ENCODE measurements at places on chromosomes 5 and 9.

- ATAC-seq, result no peak
These were observed 9.5 kb upstream of the DPYSL3 start for GRCh38 chr5:147519380-147519779.

GRCh38 chr5:175591293-175591692, 66.6 kb upstream of the HRH2 start:
- peak; percentile 53 for ATAC-seq

DNA sequence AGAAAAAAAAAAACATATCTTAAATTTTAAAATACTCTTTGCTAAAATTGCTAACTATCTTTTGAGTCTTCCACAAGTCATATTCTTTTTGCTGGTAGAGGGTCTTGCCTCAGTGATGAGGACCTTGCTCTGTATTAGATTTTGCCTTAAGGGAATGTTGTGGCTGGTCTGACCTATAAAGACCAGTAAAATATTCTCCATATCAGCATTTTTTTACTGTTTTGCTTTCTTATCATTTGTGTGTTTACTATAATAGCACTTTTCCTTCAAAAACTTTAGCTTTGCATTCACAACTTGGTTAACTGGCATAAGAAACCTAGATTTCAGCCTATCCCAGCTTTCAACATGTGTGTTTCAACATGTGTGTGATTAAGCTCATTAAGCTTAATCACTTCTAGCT, 224.7 kb upstream of the CDH18 start:
- no peak for ATAC-seq

DNA sequence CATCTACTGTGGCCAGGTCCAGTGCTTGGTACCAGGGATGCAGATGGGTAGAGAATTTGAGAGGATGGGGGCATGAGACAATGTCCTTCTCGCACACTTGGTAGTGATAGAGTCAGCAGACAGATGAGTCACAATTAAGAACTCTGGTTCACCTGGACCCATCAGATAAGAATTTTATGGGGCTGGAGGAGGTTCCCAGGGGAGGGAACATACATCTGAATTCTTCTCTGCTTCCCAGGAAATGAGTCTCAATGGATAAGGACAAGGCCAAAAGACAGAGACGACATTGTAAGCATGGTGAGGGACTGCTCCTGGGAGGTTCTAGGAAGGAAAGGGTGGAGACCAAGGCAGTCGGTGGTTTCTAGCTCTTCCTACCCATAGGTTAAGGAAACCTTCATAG, 5.3 kb downstream of the SLC4A9 start:
- no peak for ATAC-seq

DNA sequence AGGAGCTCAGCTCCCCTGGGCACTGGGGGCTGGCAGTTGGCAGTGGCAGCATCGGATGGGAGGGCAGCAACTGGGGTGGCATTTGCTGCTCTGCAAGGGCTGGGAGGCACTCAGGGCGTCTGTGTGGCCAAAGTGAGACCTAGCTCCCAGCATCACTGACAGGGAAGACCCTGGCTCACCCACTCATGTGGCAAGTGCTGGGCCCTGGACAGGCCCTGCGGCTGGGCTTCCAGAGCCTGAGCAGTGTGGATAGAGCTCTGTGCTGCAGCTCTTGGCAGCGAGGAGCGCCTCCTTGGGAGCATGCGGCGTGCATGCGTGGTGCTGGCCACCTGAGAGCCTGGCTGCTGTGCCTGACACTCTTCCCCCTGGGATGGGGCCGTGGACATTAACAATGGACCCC, 10.2 kb downstream of the CEP72 start:
- peak; percentile 28 for ATAC-seq

DNA sequence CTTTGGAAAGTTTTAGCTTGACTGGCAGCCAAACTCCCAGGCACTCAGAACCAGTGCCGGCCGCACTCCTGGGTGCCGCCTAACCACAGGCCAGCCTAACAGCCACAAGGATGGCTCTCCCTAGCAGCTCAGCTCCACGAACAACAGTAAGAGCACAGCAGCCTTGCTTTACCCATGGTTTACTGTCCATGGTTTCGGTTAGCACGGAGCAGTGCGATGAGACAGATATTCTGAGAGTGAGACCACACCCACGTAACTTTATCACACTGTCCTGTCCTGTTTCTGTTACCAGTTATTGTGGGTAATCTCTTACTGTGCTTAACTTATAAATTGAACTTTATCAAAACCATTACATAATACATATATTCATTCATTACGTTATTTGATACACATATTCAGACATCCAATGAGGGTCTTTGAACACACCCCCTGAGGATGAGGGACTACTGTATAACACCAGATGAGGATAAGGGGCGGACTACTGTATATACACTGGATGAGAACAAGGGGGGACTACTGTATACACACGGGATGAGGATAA, 12.4 kb downstream of the CLPTM1L start:
- no peak for ATAC-seq

DNA sequence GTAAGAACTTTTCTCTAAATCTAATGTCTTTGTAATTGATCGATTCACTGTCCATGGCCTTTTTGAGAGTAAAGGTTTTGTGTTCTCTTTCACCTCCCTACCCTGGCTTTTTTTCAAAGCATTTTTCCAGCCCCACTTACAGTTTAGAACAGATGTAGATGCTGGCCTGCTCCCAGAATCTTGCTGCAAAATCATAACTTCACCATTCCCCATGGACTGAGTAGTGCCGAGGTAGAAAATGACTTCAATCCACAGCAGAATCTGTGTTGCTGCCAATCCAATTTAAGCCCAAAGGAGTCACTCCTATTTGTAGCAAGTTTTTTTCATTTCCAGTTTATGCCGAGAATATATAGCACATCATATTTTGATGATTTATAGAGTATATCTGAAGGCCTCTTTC, 46.5 kb upstream of the CEMIP2 start:
- no peak for ATAC-seq

GRCh38 chr5:157189223-157189622, 8.6 kb downstream of the ITK start:
- ATAC-seq, result no peak

DNA sequence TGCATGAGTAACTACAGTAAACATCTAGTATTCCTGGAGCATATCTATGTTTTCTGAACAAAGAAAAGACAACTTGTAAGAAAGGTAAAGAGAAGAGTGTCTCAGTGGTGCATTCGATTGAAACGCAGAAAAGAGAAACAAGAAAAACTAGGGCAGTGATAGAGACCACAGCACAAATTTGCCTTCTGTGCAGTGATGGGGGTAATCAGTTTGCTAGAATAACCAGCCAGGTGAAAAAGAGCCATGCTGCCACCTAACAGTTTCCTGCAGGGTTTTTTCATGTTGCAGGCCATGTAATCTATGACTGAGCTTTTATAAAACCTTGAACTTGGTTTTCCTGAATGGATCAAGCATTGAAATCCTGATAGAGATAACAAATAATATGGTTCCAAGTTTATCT, 198.4 kb upstream of the MEF2C start:
- ATAC-seq, result no peak

- no peak for ATAC-seq
These were observed 447.8 kb downstream of the PLK2 start for GRCh38 chr5:58012102-58012501.

GRCh38 chr9:89051421-89052025, 60.3 kb downstream of the S1PR3 start:
- ATAC-seq, result no peak
